ENCODE measurements at places on chromosomes 5 and 9. TPM values are rescaled to one million over a fixed set of nuclear protein-coding genes. Genes with fewer than 3 reads are reported as not detected.

GRCh38 chr5:31688515-31689092 is 49.7 kb downstream of the PDZD2 start:
- DNase-seq: no peak

FBP2 gene
- total RNA-seq: not detected

DNA sequence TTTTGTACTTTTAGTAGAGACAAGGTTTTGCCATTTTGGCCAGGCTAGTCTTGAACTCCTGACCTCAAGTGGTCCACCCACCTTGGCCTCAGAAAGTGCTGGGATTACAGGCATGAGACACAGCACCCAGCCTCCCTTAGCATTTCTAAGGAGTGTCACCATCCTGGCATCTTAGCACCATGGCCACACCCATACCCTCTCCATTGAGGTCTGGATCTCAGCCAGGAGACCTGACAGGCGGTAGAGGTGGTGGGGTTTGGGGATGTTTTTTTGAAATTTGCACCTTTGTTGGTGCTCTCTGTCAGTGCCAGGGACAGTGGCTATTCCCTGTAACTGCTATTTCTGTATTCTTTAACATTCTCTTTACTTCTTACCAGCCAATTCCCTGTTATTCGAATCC is 72.5 kb downstream of the TRIM36 start:
- no peak for DNase-seq

ANKRD18A gene
- total RNA-seq: 2.2 TPM

OLFML2A gene
- total RNA-seq: 2.2 TPM

DNA sequence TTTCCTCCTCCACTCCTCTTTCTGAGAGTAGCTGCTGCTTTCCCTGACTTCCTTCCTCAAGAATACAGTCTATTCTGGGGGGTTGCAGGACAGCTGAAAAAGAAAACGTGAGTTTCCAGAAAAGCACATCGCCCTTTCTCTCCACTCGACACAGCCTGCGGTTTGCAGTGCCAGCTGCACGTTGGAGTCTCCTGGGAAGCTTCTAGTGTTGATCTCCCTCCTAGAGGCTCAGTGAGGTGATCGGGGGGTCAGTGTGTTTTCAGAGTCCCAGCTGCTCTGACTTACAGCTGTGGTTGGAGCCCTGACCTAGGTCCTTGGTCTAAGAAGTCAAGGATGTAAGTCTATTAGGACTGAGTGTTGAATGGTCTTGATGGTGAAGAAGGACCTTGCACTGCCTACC is 25.0 kb upstream of the SUSD3 start:
- no peak for DNase-seq

TSSK1B gene
- total RNA-seq: 0.29 TPM

SV2C gene
- total RNA-seq: 0.27 TPM

GRCh38 chr9:138020795-138021182 is 143.2 kb downstream of the CACNA1B start:
- DNase-seq: no peak

GRCh38 chr5:131939690-131940345 is 5.6 kb downstream of the MEIKIN start:
- no peak for DNase-seq

C1QTNF3 gene
- 9.6 TPM for total RNA-seq

DNA sequence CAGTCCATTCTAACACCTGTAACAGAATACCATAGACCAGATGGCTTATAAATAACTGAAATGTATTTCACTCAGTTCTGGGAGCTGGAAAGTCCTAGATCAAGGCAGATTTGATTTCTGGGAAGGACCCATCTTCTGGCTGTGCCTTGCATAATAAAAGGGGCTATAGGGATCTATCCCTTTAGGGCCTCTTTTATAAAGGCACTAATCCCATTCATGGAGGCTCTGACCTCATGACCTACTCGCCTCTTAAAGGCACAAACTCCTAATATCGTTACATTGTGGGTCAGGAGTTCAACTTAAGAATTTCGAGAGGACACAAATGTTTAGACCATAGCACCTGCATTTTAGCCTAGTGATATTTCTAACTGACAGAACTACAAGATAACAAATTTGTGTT is 619.0 kb downstream of the CDH18 start:
- DNase-seq: no peak

GRCh38 chr5:400282-401145 is 42.5 kb upstream of the EXOC3 start:
- peak; percentile 2 for DNase-seq

DNA sequence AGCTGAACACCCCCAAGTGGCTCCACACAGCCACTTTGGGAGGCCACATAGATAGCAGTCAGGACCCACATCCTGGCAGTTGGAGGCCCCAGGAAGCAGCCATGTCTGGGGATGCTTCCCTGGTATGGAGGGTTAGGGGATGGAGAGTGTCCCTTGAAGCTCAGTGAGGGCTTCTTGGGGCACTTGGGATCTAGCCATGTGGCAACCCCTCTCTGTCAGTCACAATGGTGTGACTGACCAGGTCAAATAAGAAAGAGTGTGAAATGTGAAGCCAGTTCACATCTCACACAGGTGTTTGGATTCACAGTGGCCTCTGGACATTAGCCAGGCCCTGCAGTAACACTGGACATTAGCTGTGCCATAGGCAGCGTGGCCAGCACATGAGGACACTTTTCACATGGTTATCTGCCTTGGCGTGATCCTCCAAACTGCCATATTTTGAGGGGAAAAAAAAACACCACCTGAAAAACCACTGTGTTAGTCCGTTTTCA is 53.9 kb upstream of the IL17B start:
- no peak for DNase-seq

- no peak for DNase-seq
Measured at GRCh38 chr5:176364765-176365350, 429 bp upstream of the ARL10 start.

DNA sequence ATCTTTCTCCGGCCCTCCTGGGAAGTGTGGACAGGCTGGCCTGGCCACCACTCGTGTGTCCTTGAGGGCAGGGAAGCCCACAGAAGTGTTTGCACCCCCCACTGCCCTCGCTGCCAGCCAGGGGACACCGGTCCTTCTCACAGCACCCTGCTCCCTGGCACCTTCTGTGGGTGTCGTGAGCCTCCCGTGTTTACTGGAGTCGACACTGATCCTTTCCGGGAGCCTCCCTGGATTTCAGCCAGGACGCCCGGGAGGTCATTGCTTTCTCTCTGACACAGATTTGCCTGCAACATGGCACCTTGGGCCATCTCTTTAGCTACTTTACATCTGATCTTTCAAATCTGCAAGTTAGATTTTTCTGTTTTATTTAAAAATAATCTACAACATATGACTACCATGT is 120.4 kb upstream of the CACNA1B start:
- DNase-seq: no peak

DNA sequence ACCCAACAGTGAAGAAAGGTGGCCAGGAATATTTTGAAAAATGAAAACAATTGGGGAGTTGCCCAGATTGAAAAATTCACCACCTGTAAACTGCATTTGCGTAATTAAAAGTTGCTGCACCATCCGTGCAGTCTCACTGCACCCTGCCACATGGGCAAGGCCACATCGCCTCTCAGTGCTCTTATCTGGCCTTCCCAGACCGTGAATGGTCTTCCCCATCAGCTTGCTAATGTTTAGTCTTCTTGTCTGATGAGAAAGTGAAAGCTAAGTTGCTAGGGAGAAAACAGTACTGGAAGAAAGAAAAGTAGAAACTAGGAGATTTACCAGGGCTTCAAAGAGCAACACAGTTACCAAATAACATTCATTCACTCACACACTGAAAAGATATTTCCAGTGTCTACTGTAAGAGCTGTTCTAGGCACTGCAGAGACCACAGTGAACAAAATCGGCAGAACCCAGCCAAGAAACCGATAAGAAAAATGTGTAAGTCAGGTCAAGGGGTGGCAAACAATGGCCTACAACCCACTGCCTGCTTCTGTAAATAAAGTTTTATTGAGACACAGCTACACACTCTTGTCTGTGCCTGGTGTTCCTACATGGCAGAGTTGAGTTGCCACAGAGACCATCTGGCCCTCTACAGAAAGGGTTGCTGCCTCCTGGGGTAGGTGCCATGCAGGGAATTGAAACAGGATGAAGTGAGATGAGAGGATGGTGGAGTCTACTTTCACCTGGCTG is 51.2 kb upstream of the CTSL start:
- no peak for DNase-seq

DNA sequence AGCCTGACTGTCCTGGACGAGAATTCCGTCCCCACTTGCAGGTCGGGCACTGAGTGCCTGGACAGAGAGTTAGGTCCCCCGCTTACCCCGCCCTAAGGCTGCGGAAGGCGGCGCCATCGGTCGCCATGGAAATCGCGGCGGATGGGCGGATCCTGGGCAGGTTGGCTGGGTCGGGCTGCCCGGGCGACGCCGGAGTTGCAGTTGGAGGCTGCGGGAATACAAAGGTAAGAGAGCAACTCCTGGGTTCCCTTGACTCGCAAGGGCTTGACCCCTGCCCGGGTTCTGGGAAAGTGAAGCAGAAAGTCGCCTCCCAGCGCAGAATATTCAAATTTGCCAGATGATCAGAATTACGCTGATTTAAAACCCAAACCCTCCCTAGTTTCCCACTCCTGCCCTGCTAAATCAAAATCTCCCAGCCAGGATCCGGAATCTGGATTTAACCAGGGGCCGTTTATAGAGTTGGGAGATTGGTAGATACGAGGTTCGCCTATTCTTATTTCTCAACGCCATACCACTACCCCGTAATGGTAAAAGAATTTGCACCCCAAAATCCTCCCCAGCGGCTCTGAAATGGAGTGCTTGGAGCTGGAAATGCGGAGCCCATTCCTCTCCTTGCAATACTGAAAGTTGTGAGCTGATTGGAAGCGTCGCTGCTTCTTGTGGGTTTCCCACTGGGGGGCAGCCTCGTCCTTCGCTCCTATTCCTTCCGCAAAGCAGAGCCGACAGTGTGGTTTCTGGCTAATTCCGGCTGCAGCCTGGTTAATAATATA is 156.4 kb upstream of the RASEF start:
- peak; percentile 65 for DNase-seq

GRCh38 chr9:124260769-124261603 is 3.2 kb downstream of the NEK6 start:
- DNase-seq: no peak

DNA sequence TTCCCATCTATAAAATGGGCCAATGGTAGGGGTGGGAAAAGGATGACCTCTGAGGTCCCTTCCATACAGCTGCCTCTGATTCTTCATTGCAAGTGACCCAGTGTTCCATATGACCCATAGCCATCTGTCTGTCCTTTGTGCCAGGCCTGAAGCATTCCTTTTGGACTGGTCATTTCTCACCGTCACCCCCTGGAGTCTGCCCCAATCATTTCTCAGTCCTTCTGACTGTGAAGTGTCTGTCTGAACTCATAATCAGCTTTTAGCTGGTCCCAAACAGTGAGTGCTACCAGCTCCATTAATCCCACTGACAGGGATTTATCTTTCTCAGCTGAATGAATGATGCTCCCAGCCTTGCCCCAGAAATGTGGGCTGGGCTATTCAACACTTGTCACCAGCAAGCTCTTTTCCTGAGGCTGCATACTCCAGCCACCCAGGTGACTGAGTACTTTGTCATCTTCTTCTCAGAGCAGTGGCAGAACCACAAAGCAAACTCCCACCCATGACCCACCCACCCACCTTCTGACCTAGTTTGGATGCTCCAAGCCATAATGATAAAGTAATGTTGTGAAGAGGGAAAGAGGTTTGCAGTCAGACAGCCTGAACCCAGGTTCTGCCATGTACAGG is 37.4 kb downstream of the KCNIP1 start:
- no peak for DNase-seq

NADK2 gene
- total RNA-seq: 41.8 TPM

DNA sequence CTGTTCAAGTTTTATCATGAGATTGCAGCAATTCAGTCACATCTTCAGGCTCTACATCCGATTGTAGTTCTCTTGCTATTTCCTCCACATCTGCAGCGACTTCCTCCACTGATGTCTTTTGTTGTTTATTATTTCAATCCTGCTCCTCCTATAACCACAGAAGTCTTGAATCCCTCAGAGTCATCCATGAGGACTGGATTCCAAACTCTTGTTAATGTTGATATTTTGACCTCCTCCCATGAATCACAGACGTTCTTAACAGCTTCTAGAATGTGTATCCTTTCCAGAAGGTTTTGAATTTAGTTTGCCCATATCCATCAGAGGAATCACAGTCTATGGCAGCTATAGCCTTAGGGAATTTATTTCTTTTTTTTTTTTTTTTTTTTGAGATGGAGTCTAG is 3.6 kb downstream of the FBXO38 start:
- no peak for DNase-seq

ANKRD18B gene
- 2.9 TPM for total RNA-seq

All from progenitor cell of endocrine pancreas (in vitro differentiated cells).